Activated CD4-positive, alpha-beta T cell treated with anti-CD3 and anti-CD28 coated beads, Interleukin-2, amount 50 U/mL, for 48 hours (primary cell): ENCODE measurements at places on chromosomes 3 and 15.

DNA sequence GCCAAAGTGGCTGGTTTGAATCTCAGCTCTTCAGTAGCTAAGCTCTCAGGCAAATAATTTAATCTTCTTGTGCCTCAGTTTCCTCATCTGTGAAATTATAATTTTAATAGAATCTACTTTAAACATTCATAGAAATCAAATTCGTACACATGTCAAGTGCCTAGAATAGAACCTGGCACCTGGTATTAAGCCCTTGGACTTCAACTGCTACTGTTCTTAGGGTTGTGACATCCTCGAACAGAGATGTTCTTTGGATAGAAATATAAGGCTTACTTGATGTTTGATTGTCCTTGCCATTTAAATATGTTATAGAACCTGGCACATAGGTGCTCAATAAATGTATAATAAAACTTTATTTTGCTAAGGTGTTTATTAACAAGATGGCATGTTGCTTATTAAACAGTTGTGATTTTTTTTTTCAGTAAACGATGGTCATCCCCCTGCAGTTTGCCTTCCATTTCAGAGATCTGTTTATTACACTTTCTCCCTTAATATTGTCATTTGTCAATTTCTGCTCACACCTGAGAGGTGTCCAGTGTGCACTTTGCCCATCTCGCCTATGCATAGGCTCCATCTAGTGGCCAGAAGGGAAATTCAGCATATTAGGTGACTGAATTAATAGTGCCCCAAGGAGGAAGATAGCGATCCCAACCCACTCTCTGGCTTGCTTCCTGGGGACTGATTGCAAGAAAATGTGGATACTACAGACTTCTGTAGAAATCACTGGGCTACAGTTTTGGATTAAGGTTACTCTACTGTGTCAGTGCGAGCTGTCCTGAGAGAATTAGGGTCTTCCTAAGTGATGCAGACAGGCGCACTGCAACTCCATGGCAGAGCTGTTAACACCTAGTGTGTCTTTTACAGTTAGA lies 10.7 kb downstream of the IGF1R start:
- DNase-seq = no peak

DNA sequence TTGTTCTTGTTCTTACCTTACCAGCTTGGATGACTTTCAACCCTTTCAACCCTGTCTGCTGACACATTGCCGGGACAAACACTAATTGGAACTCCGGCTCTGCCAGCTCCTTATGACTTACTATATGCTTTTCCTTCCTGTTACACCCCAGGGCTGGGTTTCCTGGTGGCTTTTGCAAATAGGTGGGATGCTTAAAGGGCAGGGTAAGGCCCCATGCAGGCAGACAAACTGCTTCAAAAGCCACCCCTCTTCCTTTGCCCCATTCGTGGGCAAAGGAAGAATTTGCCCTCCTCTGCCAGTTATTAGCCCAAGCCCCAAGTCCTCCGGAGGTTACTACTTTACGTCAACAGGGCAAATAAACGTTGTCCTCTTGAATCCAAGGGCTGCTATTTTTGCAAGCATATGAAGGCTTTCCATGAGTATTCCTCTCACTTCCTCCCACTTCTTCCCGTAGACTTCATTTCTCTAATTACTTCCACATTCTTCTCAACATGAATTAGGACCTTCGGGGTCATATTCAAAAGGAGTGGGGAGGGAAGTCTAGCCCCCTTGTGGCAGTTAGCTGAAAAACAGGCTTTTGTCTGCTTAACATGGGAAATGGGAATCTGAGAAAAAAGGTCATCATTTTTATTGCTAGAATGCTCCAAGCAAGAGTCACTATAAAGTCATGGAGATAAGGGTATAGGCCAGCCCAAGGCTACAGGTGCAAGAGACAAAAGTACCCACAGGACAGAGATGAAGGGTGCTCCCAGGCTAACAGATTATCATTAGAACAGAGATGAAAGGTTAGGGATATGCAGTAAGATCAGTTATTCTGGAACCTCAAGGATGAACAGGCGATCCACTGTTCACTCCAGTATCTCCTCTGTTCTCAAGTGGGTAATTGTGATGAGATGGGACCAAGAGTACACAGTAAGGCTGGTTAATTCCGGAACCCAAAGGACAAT lies 56.3 kb upstream of the FSTL1 start:
- DNase-seq = peak; percentile 10

GRCh38 chr3:127629467-127630403 lies 750 bp downstream of the PODXL2 start:
- DNase-seq = peak; percentile 22

DNA sequence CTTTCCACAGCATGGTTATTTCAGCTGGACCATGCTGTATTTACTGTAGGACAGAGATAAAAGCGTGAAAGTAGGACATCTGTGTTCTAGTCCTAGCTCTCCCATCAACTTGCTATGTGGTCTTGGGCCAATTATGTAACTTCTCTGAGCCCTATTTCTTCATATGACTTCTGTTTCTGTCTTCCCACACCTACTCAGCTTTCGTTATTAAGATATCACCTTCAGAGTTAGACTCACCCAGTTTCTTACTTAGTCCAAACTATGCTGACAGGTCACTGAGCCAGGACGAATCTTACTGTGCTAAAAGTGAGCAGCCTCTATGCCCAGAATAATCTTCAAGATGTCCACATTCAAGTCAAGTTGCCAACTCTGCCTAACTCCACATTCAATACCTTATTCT lies 283.7 kb downstream of the IL5RA start:
- DNase-seq = no peak

GRCh38 chr3:49916686-49917085 lies 12.9 kb downstream of the MON1A start:
- DNase-seq = no peak

- no peak for DNase-seq
These were observed 50.0 kb downstream of the ROPN1B start for GRCh38 chr3:126018995-126019394.

DNA sequence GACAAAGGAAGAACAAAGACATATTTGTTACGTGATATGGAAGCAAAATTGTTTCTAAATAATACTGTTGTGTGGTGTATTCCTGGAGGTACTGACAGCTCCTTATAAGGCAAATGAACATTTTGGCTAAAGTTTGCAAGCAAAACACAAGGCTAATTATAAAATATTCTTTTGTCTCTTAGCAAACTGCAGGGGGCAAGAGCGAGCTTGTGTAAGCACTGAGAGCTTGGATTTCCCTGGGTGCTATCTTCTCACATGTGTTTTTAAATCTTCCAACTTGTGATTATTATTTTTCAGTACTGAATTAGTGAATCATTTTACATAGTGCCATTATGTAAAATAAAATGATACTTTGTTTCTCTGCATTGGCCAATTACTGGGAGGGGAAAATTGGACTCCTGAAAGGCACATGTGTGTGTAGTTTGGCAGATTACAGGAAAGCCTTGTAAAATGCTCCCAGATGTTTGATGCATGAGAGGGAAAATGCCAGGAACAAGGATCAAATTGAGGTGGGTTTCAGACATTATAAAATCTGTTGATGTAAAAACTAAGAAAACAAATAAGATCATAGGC lies 611.5 kb downstream of the AGBL1 start:
- DNase-seq = no peak

GRCh38 chr3:137121704-137122314 lies 164.0 kb downstream of the IL20RB start:
- peak; percentile 14 for DNase-seq
